Stimulated activated CD8-positive, alpha-beta memory T cell treated with anti-CD3 and anti-CD28 coated beads, Interleukin-7, amount 100 ng/mL, for 4 hours (primary cell): ENCODE measurements at places on chromosomes 16 and 17.

DNA sequence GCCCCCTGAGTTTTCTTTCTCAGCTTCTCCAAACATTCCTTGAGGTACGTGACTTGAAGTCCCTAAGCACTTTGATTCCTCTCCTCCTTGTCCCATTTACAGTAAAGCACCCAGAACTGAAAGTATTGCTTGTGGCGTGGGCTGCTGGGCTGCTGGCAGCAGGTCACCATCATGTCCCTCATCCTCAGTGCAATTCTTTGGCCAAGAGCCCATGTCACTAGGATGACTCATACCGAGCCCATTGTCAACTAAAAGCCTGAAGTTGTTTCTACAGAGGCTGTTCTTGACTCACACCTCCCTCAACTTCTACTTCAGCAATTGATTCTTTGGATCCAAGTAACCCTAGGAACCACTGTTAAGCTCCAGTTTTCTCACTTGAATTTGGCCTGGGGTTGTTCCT lies 54.3 kb downstream of the KPNA2 start:
- no peak for DNase-seq

- peak; percentile 55 for DNase-seq
Observed at GRCh38 chr17:38322156-38322779, 21.5 kb downstream of the GPR179 start.

GRCh38 chr16:54266363-54266955 lies 20.1 kb downstream of the IRX3 start:
- no peak for DNase-seq

- no peak for DNase-seq
Observed at GRCh38 chr16:53773150-53773846, 69.3 kb downstream of the FTO start.

DNA sequence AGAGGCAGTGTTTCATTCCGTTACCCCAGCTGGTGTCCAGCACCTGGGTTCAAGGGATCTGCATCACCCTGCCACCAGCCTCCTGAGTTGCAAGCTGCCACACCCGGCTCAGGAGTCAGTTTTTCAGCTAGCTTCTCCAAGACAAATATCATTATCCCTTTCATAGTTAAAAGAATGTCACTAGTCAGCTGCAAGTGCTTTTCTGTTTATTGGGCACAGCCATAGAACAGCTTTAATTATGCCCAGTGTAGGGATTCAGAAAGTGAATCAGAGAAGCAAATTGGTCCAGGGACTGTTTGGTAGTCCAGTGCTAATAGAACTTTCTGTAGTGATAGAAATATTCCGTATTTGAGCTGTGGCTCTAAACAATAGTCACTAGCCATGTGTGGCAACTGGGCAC lies 2.9 kb upstream of the AOC3 start:
- no peak for DNase-seq

DNA sequence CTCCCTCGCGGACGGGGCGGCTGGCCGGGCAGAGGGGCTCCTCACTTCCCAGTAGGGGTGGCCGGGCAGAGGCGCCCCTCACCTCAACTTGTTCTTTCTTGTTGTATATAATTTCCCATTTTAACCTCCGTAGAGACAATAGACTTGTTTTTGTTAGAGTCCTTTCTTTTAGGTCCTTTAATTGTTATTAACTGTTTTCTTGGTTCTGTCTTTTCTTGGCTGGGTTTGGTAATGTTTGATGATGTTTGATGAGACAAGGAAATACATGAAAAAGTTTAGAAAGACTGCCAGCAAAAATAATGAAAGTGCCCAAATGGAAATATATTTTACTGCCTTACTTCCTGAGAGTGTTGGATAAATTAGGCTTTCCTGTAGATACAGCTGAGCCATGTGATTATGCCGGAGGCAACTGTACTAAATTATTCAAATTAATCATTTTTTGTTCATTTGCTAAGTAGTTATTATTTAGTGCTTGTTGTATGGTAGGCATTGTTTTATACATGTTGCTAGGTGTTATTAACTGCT lies 30.9 kb downstream of the PRPSAP2 start:
- no peak for DNase-seq

DNA sequence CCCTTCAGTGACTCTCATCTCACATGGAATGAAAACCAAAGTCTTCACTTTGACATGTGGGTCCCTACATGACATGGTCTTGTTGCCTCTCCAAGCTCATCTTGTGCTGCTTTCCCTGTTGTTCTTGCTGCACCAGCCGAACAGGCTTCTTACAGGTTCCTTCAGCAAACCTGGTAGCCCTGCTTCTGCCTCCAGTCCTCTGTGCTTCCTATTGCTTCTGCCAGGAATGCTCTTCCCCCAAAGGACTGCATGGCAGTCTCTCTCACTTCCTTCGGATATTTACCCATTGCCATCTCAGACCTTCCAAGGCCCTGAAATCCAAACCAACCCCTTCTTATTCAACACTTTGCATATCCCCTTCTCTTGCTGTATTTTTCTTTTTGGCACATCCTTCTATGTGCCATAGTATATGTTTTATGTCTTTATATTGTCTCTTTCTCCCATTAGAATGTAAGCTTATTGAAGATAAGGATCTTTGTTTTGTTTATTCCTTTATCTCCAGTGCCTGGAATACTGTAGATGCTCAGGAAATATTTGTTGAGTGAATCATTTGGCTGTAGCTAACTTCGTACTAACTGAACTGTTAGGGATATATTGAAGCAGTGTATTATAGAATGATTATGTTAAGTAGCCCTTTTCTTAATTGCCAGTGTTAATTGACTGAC lies 57.9 kb upstream of the SLC12A3 start:
- DNase-seq: no peak

DNA sequence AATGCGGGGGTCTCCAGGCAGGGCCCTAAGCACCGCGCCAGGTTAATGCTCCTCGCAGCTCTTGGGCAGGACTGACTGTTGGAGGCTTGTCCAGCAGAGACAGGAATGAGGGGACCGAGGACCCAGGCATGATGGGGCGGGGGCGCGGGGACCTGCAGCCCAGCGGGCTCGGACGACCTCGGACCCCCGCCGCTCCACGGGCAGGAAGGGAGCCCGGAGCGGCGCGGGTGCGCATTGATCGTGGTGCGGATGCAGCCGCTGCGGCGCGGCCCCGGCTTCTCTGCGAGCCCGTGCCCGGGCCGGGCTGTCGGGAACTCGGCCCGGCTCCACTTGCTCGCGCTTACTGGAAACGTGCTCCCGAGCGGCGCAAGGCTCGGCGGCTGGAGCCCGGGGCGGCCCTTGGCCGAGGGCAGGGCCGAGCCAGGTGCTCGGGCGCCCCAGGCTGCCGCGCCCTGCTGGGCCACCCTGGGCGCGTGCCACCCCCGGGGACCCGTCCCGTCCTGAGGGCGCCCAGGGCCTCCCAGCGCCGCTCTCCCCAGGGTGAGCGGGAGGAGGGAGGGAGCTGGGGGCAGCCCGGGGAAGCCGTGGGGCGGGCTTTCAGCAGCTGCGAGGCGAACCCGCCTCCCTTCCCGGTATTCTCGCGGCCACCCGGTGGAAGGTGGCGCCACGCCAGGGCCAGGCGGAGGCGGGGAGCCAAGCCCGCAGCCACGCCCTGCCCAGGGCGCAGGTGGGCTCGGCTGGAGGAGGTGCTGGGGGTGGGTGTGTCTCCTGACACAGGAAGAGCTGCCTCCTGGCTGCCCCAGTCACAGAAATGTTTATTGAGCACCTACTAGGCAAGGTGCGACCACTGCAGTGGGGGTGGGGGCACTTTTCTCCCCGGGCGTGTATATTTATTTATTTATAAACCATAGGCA lies 45.9 kb downstream of the SOCS3 start:
- DNase-seq: peak; percentile 53

DNA sequence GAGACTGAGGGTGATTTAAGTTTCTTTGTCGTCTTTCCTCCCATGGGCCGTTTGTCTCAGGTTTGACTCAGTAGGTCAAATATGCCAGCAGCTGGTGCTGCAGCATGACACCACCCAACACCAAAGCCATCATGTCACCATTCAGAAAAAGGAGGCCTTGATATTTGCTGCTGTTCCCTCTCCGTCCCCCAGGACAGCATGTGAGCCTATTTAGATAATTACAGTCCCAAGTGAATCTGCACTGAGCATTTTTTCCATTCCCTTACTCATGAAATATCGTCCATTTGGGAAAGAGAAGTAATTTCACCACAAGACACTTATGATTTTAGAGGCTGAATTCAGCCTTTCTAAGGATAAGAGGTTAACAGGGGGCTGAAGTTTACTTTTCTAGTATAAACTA lies 62.2 kb upstream of the ADORA2B start:
- DNase-seq: no peak

DNA sequence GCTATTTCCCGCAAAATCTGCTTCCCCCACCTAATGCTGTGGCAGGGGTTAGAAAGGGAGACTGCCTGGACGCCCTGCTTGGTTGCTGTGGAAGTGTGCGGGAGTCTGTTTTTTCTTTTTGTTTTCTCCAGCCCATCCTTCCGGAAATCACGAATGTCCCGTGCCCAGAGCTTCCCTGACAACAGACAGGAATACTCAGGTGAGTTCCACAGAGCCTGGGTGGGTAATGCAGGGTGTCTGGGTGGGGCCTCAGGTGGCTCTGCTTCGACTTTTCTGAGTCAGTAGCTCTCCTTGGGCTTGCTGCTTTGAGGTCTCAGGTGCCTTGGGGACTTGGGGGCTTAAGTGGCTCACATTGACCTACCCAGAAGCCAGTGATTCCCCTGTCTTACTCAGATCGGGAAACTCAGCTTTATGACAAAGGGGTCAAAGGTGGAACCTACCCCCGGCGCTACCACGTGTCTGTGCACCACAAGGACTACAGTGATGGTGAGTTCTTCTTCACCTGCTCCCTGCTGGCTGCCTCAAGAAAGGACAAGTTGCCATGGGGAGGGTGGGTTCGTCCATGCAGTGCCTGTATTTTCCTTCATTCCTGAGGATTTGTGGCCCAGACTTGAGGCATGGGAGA lies 11.4 kb downstream of the LIMD2 start:
- no peak for DNase-seq
